Stomach (tissue), 19 donors: ENCODE measurements at places on chromosomes 5 and 9. TPM values are rescaled to one million over a fixed set of nuclear protein-coding genes. Genes with fewer than 3 reads are reported as not detected.

DNA sequence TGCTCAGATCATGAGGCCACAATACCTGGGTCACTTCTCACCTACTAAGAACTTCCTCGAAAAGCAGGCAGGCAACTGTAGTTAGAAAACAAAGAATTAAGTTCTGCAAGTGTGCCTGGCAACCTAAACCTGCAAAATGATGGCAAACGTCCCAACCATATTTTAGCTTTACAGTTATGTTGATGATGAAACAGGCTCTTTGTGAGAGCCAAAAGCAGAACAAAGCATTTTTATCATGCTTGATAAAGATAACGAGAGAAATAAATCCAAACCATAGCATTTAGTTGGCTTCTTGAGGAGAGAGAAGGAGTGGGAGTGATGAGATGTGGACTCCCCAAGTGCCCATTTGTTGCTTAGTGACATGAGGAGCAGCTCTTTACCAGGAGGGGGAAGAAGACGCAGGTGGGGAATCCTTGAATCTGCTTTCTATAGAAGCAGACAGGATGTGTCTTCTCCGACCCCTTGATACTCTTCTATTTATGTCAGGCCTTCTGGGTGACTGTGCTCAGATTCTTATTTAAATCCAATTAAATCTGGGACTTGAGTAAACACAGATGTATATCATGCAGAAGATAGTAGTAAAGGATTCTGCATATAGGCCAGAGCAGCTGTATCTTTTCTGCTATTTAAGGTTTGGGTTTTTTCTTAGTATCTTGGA lies 221.2 kb downstream of the TMEM167A start:
- DNase-seq = peak; percentile 77

DNA sequence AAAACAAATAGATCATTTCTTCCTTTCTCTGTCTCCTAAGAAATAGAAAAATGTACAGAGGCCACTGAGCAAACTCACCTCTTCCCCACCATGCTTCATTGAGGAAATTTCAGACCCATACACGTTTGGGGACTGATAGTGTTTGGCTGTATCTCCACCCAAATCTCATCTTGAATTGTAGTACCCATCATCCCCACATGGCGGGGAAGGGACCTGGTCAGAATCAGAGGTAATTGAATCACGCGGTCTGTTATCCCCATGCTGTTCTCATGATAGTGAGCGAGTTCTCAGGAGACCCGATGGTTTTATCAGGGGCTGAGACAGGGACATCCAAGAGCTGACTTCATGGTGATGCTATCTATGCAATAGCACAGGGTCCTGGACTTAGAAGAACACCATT lies 1655.8 kb downstream of the MAT2B start:
- no peak for DNase-seq

- DNase-seq = no peak
Observed at GRCh38 chr5:140821375-140822280, at the start of gene PCDHA5. Gene PCDHA5, plus strand, starts transcription at chr5:140821613.

DNA sequence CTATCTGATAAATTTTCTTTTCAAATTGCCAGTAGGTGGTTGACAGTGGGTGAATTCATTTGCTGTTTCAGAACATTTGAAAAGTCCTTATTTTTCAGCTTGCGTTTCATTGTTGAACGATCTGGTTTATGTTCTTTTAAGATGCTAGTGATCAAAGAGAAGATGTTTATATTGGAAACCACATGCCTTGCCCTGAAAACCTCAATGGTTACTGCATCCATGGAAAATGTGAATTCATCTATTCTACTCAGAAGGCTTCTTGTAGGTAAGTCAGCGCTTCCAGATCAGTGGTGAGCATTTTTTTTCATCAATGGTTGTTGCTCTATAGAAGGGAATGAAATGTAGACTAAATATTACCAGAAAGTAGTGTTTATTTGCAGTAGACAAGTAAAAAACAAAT lies 16.6 kb upstream of the CAVIN4 start:
- DNase-seq = no peak

DNA sequence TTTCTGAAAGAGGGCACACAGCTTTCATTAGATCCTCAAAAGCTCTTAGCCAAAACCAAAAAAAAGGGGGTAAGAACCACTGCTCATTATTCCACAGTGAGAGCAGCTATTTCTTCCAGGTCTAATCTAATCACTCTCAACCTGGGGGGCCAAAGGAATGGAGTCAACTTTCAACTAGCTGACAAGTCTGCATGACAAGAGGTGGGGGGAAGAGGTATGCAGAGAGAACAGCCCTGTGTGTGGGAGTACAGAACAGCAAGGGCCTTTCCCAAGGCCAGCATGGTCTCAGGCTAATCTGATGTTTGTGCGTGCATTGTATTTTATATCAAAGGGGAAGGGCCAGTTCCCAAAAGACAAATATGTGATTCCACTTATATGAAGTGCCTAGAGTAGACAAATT lies 36.9 kb upstream of the PIP5K1B start:
- no peak for DNase-seq

DNA sequence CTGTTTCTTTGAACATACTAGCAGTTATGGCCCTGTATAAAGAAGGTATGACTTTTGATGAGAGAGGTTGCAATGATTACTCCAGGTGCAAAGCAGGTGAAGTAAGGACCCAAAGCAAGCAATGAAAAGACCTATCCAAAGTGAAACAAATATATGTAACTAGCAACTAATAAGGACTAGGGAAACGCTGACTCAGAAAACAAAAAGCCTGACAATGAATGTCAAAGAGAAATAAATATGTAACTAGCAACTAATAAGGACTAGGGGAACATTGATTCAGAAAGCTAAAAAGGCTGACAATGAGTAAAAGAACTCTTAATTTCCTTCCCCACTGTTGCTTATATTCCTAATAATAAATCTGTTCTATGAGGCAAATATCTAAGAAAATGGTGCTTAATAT lies 43.1 kb downstream of the HMGCR start:
- DNase-seq = no peak

- no peak for DNase-seq
Observed at GRCh38 chr5:80206282-80206681, 49.6 kb downstream of the SERINC5 start.

- DNase-seq = no peak
Observed at GRCh38 chr9:105142406-105143135, 101.9 kb upstream of the SLC44A1 start.

DNA sequence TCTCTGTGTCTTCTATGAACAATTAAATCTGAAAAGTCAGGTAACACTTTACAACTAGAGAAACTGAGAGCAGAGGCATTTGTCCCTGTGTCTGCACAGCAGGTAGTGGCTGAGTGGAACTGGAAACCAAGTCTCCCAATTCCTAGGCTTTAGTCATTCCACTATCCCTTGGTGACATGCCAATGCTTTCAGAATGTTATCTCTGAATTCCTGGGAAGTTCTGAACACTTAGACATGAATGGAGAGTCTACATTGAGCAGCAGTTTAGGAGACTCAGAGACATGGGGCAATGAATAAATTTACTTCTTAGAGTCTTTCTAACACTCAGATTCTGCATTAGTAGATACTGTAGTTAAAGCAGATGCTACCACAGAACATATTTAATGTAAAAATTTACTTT lies 94.8 kb upstream of the APC start:
- DNase-seq = no peak

DNA sequence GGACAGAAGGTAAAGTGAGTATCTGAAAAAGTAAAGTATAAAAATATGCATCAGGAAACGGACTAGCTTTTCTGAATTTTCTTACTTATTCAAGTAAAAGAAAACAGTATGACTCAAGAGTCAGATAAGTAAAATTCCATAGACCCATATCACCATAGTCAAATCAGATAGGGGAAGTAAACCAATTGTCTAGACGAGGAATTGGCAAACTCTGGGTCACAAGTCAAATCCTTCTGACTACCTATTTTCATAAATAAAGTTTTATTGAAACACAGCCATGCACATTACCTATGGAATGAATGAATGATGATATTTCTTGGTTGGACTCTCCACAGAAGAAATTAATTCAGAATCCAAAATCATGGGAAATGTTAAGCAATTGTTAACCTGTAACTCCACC lies 59.1 kb upstream of the TMC1 start:
- no peak for DNase-seq

GRCh38 chr9:135879237-135879601 lies 28.1 kb downstream of the CAMSAP1 start:
- DNase-seq = no peak

- DNase-seq = peak; percentile 70
Observed at GRCh38 chr9:33211695-33212393, 28.1 kb upstream of the SPINK4 start.

DNA sequence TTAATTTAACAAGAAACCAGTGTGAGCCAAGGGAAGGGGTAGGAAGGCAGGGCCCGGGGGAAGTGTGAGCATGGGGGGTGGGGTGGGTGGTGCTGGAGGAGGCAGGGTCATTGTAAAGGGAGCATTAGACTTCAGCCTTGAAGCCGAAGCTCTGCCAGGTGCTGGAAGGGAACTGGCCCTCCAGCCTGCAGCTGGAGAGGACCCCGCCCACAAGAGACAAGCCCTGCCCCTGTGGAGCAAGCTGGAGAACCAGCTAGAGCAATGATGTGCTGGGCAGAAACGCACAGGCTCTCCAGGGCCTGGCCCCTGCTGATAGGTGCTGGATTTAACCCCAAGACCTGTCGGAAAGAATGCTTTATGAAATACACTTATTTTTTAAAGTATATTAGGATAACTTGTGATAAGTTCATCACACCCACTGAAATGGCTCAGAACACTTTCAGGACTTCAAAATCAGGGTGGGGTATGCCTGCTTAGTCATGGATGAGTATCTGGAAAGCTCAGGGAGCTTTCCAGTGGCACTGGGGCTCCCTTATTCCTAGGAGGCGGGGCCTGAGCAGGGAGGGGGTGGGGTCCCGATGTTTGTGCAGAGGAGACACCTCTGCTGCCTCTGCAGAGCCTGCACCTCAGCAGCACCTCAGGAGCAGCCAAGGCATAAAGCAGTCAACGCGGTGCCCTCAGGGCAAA lies 27.1 kb downstream of the UBE2QL1 start:
- DNase-seq = no peak

GRCh38 chr5:125326150-125326510 lies 579.7 kb upstream of the ZNF608 start:
- DNase-seq = peak; percentile 78

Gene TMC1
- not detected for total RNA-seq

Gene TTC39B
- 19.6 TPM for total RNA-seq
